Hepatic stellate cell (primary cell): ENCODE measurements at places on chromosomes 12 and 14.

GRCh38 chr12:52415870-52416750, 10.0 kb upstream of the KRT82 start:
- DNase-seq: peak; percentile 72

- peak; percentile 57 for DNase-seq
These were observed 100.6 kb downstream of the LGMN start for GRCh38 chr14:92647797-92648279.

GRCh38 chr14:95296966-95297365, 22.7 kb downstream of the CLMN start:
- DNase-seq: no peak

GRCh38 chr12:108324351-108325017, 14.6 kb downstream of the CMKLR1 start:
- DNase-seq: no peak

- no peak for DNase-seq
These were observed 19.6 kb upstream of the SMCO2 start for GRCh38 chr12:27426743-27427487.

- peak; percentile 27 for DNase-seq
These were observed at the start of gene SOX5 for GRCh38 chr12:23949348-23950209. TSS of gene SOX5 (minus strand) at chr12:23949670. CDS start at chr12:23949601, 69 bp downstream.

DNA sequence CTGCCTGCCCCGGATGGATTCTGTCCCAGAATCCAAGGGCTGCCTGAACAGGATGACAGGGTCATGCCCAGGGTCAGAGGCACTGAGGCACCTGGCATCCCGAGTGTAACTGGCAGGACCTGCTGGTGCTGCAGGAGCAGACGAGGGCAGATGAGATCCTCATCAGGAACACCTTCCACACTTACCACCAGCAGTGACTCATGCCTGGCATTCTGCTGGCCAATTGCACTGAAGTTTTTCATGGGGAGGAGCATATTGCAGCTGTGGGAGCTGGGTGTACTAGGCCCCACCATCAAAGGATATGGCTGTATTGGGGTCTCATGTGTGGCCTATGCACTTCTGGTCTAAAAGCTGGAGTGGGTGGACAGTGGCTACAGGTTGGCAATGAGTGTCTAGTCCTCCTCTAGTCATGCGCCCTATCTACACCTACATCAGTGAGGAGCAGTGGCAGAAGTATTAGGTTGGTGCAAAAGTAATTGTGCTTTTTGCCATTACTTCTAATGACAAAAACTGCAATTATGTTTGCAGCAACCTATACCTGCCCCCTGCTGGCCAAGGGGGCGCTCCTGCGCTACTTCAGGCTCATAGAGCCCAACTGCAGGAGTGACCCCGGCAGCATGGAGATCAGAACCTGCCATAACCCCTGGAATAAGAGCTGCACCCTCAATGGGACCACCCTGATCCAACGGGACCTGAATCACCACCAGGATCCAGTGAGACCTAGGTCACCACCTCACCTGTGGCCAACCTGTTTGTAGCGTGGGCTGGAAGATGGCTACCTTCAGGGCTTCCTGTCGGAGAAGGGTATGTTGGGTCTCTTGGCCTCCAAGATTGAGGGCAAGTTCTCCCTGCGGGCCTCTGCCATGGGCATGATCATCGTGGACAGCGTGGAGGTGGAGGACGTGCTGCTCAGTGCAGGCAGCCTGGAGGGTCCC, 8.0 kb upstream of the C12orf42 start:
- no peak for DNase-seq

DNA sequence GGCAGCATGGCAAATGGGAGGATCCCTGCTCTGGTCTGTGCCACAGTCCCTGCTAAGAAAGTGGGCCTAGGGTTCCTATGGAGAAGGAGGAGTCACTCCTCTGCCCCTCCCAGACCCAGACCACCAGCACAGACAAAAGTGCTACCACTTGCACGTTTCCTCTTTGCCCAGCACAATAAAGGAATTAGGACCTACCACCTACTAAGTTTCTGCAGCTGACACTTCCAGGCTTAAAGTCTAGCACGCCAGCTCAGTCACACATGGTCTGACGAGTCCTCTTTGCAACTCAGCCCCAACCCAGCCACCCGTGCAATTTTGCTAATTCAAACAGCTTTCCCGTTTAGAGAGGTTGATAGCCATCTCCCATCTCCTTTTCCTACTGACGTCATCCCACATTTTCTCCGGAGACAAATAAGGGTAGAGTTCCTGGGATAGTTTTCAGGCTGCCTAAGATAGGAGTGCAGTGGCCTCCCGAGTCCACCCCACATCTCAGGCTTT, 66.2 kb upstream of the PTGR2 start:
- DNase-seq: peak; percentile 50

DNA sequence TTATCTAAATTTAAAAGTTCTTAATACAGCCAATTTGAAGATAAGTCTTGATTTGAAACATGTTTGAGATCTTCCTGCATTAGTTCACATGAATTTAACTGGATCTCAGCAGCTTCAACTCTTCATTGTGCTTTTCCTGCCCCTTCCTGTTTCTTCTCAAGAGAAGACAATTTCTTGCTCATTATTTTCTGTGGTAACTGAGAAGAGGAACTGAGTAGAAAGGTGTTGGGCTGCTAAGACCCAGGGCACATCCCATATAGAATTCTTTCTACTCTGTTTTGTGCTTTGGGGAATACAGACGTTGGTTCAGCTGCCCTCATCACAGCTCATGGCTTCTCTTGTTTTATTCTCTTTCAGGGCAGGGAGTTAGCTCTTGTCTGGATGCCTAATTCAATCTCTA, 110.2 kb downstream of the SNAPC1 start:
- DNase-seq: no peak

GRCh38 chr12:52837413-52837741, 3.3 kb upstream of the KRT79 start:
- DNase-seq: peak; percentile 86

DNA sequence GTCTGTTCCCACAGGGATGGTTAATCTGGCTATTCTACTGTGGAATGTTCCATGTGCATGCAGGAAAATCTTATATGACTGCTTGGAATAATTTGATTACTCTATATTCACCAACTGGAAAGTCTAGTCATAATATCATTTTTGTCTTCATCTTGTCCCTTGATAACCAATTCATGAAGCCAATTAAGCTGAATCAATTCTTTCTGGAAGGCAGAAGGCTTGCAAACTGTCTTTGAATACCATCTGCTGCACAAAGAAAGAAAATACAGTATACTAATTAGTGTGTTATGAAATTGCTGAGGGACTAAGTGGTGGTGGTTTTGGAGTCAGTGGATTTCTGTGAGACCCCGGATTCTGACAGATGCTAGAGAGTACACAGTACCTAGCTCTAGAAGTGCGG, 546.5 kb upstream of the MIS18BP1 start:
- no peak for DNase-seq

GRCh38 chr12:115343601-115344000, 659.6 kb upstream of the TBX3 start:
- DNase-seq: no peak

DNA sequence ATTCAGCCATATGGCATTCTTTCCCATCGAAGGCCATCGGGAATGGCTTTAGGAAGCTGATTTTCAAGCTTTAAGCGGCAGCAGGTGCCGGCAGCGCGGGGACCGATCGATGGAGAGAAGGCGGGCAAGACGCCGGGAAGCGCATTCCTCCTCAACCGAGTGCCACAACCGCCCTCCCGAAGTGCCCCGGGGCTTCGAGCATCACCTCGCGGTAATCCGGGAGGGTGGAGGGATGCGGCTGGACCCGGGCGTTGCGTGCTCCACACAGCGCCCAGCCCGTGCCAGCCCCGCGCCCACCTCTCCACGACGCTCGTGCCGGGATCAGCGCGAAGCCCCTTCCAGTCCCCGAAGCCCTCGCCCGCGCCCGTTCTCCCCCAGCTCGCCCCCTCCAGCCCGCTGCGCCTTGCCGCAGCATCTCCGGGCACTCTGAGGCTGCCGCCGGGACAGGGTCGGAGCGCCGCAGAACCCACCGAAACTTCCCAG, 3.2 kb downstream of the USP44 start:
- DNase-seq: peak; percentile 49

DNA sequence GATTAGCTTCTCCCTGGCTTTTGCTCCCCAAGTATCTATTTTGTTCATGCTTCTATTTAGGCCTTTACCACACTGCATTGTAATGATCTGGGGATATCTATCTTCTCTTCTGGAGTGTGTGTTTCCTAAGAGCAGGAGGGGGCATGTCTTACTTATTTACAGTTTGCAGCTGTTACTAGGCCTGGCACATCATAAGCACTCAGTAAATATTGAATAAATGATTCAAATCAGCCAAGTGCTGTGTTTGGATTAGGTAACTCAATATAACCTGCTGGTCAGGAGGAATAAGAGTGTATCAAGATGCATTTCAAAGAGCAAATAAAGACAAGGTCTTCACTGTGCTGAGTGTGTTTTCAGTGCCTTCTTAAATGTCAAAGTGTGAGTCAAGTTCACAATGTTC, 186.1 kb downstream of the FOXG1 start:
- no peak for DNase-seq

DNA sequence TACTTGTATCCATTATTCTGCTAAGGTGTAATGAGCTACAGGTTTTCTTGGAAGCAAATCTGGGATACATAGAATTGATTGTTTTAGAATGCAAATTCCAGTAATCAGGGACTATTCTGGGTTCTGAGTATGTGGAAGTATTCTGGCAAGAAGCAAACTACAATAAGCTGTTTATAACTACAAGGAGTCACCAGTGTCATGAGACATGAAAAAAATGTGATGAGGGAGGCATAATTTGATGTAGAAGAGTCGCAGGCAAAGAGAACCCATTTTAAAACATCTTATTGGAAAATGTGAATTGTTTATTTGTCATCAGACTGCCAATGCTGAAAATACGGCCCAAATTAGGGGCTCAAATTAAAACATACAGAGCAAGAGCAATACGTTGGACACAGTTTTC, 321.8 kb upstream of the E2F7 start:
- DNase-seq: no peak

DNA sequence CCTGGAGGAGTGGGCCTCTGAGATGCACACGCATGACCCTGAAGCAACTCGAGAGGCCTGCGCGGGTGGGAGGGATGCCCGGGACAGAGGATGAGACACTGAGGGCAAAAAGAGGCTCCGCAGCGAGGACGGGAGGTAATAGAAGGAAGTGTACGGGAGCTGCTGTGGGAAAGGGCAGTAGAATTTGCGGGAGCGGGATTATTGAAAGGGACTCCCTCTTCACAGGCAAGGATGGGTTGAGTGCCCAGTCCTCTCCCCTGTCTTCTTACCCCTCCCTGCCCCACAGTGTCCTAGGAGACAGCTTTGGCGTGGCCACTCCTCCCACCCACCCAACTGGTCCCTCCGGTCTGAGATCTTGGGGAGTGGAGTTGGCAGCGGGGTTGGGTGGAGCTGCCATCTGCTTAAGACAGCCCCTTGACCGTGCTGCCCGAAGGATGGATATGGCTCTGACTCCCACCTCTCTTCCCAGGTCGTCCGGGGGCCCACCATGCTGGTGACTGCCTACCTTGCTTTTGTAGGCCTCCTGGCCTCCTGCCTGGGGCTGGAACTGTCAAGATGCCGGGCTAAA, 15.7 kb upstream of the ESPL1 start:
- DNase-seq: peak; percentile 49

DNA sequence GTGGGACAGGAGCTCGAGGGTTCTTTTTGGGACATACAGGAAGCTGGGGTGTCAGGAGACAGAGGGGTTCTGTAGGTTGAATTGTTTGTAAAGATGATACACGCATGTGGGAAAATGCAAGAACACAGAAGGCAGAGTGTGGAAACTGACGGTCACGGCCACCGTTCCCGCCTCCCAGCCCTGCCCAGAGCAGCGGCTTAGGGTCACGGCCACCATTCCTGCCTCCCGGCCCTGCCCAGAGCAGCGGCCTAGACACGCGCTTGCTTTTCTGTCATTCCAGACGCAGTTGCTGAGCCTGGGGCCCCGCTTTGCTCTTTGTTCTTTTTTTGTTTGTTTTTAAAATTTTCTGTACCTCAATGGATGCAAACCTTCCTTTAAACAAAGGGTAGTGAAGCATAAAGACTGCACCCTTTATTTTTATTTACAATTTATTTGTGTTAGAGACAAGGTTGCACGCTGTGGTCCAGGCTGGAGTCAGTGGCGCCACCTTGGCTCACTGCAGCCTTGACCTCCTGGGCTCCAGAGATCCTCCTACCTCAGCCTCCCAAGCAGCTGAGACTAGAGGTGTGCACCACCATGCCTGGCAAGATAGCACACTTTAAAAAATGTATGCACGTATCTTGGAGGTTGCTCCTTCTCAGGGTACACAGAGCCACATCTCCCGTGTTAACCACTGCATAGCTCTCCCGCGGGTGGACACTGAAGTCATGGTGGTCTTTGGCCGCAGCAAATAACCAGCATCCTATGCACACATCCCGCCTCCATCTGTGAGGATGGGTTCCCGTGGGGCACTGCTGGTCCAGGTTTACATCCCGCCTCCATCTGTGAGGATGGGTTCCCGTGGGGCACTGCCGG, 142.3 kb downstream of the ADGRD1 start:
- DNase-seq: no peak

DNA sequence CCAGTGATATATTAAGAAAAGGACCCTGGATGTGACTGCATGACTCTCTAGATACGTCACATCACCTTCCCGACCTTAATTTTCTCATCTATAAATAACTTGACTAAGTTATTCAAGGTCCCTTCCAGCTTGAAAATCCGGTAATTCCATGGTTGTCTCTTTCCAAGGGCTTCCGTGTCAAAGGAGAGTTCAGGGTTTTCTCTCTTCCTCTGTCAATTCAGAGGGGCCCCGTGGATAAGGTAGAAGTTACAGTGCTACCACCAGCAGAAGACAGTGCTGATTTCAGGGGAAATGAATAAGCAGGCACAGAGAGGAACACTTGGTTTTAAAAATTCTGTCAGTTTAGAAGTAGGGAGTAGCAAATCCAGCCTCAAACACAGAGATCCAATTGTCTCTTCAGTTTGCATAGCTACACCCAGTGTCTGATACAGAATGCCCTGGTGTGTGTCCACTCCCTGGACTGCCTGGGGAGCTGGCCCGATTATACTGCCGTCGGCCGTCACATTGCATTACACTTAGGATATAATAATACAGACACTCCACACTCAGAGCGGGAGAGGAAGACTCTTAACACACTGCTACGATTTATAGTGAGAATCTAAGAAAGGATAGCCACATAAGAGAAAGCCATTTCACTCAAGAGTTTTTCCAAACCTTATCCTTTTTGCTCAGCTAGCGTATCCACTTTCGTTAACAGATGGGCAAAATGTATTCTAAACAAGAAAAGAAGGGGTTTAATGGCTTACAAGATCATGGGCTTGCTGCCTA, 54.7 kb upstream of the GTF2A1 start:
- no peak for DNase-seq

DNA sequence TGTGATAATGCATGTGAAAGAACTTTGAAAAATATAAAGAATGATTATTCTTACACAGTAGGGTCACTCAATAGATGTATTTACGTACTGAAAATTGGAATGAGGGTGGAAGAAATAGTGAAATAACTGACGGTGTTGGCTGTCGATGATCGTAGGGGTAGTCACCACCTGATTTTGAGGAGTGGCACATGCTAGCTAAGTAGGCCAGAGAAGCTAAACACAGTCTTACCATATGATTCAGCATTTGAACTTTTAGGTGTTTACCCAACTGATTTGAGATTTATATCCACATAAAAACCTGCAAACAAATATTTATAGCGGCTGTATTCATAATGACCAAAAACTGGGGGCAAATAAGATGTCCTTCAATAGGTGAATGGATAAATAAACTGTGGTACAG, 47.6 kb upstream of the HIF1A start:
- no peak for DNase-seq

- DNase-seq: no peak
These were observed 242.2 kb downstream of the SOX5 start for GRCh38 chr12:23707270-23707669.

GRCh38 chr12:108691998-108692808, 39.1 kb downstream of the CORO1C start:
- no peak for DNase-seq
